IPS-NIHi11 (cell line): ENCODE measurements at places on chromosomes 7 and 10.

DNA sequence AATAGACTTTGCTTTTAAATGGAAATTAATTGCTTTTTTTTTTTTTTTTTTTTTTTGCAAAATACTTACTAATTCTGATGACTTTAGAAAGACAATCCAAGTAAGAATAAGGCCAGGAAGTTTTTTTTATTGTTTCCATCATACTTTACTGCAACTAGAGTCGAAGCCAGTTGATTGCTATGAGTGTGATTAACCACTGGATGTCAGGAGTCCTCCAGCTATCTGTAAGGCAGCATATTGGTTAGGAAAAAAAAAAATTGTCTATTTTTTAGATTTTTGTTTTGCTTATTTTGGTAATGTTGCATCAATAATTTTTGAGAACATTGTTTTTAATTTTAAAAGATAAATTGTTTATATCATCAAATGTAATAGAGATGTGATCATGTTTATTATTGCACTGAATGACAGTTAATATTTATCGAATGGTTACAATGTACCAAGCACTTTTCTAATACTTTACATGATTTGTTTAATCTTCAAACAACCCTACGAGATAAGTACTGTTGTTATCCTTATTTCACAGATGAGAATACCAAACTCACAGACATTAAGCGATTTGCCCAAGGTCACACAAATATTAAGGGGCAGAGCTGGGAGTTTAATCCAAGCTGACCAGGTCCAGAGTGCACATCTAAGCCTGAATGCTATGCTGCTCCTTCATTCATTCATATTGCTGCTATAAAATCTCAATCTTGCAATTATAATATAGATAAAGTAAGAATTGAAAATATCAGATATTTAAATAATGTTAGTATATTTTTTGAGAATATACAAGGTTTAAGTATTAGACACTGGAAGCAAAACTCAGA, 19.9 kb upstream of the LMOD2 start:
- DNase-seq: peak; percentile 26

DNA sequence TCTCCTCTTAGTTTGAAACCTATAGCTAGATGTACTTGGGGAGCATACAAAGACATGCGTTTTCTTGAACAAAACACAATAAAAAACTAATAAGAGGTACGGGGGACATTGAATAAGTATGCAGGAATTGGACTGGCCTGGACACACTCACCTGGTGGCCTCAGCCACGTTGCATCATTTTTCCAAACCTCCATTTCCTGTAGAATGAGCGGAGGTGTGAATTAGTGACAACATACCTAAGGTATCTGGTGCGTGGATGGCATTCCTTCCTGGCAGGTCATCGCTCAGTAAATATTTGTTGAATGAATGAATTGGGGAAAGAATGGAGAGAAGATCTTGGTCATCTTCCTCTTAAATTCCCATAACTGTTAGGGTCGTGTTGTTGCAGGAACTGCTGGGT, 103.2 kb upstream of the CTBP2 start:
- peak; percentile 56 for DNase-seq

DNA sequence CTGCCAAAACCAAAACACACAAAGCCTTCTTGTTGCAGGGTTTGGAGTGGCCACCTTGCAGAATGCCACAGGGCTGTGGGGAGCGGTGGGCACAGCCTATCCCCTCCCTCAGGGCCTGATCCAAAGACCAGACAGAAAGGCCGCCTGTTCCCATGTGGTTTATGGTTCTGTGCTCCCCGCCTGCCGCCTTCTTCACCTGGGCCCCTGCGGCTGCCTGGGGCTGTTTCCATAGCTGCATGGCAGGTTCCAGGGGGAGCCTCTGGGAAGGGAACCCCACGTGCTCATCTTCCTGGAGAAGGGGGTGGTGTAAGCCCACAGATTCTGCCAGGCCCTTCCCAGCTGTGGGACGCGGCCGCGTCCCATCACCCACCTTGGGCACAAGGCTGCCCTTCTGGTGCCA, 70.7 kb upstream of the EZH2 start:
- DNase-seq: no peak

- DNase-seq: no peak
These were observed 2.1 kb upstream of the BMS1 start for GRCh38 chr10:42780456-42780855.

DNA sequence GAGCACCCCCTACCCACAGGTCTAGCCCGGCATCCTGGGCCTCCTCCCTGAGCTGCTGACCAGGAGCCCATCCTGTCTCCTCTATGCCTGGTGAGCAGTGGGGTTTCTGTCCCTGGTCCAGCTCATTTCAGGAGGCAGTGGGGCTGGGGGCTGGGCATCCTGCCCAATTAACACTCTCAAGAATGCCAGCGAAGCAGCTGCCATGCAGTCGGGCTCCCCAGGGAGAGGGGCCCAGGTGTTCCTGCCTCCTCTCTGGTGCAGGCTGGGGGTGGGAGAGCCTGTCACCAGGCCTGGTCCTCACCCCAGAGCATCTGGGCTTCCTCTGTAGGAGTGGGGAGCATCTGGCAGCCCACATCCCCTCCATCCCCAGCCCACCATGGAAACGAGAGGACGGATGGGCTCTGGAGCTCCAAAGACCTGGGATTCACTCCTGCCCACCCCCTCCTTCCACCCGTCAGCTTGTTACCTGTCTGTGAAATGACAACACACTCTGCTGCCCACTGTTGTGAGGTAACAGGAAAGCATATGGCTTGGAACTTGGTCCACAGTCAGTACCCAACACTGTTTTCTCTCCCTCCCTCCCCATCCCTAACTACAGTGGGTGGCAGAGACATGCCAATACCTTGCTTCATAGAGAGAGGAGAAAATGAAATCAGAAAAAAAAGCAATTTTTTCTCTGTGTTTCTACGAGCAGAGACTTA, 69.1 kb downstream of the SLIT1 start:
- no peak for DNase-seq

GRCh38 chr7:121882731-121883130, 9.8 kb downstream of the PTPRZ1 start:
- no peak for DNase-seq

GRCh38 chr10:98429320-98430072, 14.5 kb upstream of the PYROXD2 start:
- DNase-seq: no peak

GRCh38 chr7:98133181-98133580, 26.5 kb downstream of the LMTK2 start:
- DNase-seq: no peak

DNA sequence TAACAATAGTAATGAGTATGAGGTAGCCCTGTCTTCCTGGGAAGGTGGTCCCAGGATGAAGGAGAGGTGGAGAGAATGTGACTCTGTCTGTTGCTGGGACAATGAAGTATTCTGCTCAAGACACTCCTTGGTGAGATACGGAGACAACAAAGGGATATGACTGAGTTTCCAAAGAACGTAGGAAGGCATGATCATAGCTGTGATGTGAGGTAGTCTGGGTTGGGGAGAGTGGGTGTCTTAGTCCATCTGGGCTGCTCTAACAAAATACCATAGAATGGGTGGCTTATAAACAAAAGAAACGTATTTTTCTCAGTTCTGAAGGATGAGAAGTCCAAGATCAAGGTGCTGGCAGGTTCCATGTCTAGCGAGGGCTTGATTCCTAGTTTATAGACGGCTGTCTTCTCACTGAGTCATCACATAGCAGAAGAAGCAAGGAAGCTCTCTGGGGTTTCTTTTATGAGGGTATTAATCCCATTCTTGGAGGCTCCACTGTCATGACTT, 84.9 kb upstream of the RHOBTB1 start:
- DNase-seq: no peak

DNA sequence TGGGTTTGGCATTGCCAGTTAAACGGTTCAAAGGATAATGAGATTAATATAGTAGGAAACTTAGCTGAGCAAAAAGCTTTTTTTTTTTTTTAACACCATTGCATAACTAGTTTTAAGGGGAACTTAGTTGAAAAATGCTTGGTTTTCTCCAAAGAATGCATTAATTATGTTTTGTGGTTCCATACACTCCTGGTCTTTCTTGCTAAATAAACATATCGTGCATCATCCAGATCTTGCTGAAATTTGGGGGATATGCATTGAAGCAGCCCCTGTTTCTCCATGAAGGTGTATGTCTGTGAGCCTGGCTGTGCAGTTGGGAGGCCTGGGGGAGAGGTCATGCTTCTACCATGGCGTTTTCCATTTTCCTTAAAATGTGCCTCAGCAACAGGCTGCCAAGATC, 558.2 kb upstream of the GALNT17 start:
- no peak for DNase-seq

- no peak for DNase-seq
These were observed 47.9 kb downstream of the COL1A2 start for GRCh38 chr7:94442639-94443038.

- DNase-seq: peak; percentile 78
These were observed at the start of gene SERPINE1 for GRCh38 chr7:101126651-101127459. Gene SERPINE1, plus strand, starts transcription at chr7:101127104. Its CDS starts 1,290 bp downstream, at chr7:101128394.

DNA sequence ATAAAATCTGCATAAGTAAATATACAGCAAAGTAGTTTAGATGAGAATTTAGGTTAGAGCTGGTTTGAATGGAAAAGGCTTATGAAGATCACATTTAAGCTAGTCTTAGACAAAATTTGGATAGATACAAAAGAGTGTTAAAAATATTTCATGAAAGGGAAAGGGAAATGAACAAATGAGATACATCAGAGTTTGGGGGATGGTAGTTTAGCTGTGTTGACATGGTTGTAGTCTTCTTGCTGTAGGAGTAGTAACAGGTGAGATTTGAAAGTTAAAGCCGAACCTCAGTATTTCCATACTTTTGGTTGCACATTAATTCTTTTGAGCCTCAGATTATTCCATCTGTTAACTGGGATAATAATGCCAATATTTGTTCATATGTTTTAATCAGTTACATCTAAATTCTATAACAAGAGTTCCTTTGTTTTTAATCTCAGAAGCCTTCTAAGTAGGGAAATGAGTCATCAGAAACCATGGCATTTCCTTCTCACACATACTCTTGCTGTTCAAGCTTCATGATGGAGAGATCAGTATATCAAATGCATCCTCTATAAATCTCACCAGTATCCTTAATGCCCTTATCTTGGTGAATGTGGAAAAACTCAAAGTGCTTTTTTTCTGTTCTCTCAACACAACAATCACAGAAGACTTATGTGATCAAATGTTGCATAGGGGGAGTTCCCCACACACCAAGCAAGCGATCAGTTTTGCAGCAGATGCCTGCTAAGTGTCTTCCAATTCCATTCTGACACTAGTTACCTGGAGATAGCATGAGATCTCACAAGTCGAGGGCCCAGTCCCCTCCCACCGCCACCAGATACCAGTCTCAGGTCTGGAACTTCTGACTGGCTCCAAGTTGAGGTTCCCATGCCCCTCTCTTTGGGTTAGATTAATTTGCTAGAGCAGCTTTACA, 84.7 kb downstream of the MAPK8 start:
- no peak for DNase-seq

DNA sequence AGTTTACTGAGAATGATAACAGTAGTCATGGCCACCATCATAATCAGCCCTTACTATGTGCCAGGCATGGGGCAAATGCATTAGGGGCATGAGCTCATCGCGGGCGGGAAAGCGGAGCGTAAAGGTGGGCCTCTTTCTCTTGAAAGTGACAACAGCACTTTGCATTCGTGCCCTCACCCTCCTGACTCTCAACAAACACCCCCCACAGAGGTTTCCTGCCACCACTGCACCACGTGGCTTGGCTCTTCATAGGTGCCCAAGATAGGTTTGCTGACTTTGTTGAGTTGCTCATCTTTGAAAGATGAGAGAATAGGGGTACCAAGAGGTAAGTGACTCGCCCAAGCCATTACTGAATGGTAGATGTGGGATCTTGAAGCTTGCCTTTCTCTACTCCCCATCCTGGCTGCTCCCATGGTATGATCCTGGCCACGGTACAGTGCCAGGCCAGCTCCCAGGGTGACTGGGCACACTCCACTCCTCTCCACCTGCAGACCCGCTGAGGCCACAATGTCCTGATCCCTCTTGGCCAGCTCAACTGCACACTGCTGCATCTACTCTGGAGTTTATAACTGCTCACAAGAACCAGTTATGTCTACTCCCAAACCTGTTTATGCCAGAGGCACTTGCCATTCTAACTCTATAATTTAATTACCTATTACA, 26.0 kb downstream of the SLIT1 start:
- DNase-seq: no peak

DNA sequence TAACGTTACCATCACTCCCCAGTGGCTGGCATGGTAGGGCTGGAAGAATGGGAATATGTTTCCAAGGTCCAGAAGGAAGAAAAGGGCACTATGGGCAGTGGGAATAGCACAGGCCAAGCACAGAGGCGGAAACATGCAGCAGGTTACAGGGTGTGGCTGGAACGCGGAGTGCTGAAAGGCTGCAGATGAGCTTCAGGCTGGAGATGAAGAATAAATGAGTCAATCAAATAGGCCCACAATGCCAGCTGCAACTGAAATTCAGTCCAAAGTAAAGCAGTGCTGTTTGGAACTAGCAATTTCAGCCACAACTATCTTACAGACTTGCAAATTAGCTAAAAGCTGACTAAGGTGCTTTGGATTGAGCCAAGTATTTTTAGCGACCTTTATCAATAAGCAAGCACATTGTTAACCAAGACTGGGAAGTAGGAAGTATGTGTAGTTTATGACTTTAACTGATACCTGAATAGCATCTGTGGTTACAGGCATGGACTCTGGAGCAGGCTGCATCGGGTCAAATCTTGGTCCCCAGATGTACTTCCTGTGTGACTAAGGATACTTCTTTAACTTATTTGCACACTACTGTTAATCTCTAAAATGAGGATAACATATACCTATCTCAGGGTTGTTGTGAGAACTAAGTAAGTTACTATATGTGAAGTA, 77.5 kb upstream of the CTTNBP2 start:
- no peak for DNase-seq

DNA sequence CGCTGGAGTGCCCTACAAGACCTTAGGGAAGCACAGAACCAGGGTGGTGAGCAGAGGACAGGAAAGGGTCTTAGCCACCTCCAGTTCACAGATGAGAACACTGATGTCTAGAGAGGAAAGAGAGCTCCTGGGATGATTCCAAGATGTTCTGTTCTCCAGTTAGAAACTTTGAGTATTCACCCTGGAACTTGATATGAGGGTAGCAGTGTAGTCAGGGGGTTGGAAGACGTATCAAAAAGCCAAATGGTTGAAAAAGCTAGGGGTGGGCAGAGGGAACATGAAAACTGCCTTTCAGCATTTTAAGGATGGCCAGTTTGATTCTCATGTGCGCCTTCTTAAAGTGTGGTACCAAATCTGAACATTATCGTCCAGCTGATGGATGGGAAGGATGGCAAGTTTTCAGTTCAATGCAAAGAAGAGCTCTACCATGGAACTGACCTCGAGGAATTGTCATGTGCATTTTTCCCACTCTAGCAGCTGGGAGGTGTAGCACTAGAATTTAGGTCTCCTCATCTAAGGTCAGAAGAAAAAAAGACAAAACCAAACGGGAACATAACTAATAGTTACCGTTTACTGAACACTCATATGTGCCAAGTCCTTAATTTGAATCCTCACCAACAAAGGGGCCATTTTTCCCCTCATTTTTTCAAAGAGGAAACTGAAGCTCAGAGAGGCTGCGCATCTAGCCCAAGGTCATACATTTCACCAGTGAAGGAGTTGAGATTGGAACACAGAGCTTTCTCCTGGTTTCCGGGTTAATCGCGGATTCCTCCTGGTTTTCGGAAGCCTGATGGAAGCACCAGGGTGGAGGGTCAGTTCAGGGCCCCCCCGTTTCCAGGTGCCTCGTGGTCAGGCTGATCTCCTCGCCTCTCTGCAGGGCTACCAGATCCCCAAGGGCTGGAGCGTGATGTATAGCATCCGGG, 6.0 kb upstream of the CYP26A1 start:
- no peak for DNase-seq
